ENCODE measurements at places on chromosomes 3 and 15.

GRCh38 chr3:129654131-129654530 lies 47.7 kb upstream of the PLXND1 start:
- DNase-seq: no peak

DNA sequence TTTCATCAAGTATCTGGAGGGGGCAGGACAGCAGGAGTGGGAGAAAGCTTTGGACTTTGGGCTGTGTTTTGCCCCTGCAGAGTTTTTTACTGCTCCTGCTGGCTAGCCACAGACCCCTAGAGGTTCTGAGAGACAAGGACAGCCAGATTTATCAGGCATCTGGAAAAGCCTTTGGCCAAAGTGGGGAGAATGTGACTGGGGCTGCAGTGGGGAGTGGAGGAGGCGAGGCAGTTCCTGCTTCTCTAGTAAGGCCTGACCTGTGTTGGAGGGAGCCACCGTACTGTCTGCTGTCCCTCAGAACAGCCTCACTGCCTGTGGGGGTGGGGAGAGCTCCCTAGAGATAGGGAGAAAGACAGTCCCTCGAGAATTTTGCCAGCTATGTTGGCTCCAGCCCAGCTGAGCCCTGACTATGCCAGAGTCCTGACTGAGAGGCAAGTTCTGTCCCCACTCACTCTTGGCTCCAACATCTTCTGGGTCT lies 2.2 kb downstream of the ALPK3 start:
- no peak for DNase-seq

DNA sequence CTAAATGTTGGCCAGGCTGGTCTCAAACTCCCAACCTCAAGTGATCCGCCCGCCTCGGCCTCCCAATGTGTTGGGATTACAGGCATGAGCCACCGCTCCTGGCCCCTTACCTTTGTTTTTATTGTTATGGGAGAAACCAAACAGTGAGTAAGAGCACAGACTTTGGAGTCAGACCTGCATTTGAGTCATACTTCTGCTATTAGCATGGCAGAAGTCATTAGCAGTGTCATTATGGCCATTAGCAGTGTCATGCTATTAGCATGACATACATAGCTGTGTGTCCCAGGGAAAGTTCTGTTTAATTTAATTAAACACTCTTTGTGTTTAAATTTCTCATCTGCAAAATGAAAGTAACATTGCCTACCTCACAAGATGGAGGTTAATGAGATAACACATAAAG lies 54.8 kb downstream of the SQOR start:
- no peak for DNase-seq

- no peak for DNase-seq
Observed at GRCh38 chr3:13080591-13080990, 7.4 kb upstream of the IQSEC1 start.

GRCh38 chr3:123352134-123352554 lies 96.7 kb downstream of the ADCY5 start:
- no peak for DNase-seq

DNA sequence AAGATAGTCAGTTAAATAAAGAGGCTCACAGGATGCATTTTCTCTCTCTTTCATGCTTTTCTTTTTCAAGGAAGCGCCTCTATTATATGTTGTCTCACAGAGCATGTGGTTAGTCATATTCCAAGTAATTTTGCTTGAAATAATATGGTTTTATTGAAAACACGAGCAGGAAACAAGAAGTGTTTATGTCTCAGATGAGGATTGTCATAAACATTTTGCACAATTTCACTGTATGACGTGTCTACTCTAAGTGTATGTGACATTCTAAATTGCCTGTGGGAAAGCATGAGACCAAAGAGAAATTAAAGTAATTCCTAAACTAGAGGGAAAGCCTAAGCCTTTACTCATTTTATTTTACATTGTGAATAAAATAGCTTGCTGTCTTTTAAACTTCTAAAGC lies 818.6 kb downstream of the EPHA3 start:
- DNase-seq: no peak

GRCh38 chr15:57494581-57494980 lies 97.1 kb upstream of the MYZAP start:
- DNase-seq: no peak

DNA sequence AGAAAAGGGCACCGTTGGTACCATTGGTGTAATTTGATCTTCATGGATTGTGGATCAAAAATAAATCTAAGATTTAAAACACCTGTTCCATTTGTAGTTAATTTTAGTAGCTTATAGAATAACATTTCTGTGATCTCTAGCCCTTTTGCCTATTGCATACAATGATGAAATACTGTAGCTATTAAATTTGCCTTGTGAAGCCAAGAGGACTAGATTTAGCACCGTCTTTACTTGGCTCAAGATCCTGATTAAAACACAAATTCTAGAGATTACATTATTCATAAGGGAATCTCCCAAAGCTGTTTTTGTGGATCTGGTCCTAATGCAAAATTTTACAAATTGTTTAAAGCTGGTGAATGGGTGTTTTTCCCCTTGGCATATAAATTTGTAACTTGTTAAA lies 8.2 kb downstream of the TBC1D23 start:
- no peak for DNase-seq

DNA sequence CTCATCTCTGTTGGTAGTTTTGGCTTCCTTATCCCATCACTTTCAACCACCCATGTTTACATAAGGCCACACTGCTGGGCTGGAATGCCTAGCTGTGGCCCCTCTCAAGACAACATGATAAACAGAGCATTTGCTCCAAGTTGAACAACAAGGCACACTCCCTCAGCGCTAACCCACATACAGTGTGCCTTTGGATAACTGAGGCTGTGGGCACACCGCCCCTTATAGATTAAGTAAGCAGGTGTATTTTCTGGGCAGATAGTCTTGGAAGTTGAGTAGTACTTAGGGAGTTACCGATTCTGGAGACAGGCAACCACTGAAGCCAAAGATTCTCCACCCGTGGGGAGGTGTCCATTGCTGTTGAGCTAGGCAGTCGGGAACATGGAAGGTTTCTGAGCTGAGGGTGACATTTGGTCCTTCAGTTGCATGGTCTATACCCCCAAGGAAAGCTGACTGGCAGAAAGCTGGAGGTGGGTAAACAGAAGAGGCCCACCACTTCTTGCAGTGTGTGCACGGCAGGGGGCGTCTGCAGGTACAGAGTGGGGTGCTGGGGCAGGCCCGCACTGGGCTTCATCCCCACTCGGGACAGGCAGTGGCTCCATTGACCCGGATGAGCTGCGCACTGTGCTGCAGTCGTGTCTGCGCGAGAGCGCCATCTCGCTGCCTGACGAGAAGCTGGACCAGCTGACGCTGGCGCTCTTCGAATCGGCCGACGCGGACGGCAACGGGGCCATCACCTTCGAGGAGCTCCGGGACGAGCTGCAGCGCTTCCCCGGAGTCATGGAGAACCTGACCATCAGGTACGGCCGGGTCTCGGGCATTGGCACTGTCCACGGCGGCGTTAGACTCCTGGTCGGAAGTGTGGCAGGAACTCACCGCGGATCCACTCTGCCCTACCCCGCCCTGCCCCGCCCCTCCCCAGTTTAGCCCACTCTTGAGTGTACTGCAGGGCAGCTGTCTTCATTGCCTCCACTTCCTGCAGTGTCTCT lies 16.8 kb downstream of the NOX5 start:
- peak; percentile 63 for DNase-seq

GRCh38 chr15:69597061-69597592 lies 144.5 kb downstream of the RPLP1 start:
- peak; percentile 10 for DNase-seq

DNA sequence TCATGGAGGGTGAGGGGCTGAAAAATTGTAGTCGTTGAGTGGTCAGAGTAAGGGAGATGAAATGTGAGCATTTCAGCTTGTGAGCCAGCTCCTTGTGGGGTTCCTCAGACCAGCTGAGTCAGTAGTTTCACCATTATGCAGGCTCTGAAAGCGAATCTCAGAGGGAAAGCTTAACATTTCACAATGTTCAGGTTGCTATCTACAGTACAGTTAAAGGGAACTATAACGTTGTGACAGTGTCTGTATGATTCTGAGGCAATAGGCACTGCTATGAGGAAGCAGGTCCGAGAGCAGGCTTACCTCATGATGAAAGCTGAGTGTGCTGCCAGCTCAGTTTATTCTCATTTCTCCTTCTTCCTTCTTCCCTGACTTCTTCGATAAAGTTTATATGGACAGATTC lies 469.6 kb downstream of the EDEM1 start:
- no peak for DNase-seq

DNA sequence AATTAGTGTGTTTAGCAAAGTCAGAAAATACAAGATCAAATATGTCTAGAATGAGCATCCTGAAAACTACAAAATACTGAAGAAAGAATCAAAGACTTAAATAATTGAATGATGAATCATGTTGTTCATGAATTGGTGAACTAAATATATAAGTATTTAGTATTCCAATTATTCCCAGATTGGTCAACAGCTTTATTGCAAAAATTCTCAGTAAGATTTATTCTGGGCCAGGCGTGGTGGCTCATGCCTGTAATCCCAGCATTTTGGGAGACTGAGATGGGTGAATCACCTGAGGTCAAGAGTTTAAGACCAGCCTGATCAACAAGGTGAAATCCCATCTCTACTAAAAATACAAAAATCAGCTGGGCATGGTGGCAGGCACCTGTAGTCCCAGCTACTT lies 250.0 kb upstream of the NECTIN3 start:
- DNase-seq: no peak

DNA sequence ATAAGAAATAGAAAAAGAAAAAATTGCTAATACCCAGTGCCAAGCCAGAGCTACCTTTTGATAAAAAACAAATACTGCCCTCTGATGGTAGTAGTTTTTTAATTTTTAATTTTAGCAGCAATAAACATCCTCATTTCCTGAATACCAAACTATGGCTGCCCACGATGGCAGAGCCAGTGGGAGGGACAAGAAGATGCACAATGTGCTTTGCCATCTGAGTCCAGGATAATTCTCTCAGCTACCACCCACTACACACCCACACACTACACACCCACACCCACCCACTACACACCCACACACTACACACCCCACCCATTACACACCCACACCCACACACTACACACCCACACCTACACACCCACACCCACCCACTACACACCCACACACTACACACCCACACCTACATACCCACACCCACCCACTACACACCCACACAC lies 17.8 kb downstream of the CEP19 start:
- peak; percentile 29 for DNase-seq

DNA sequence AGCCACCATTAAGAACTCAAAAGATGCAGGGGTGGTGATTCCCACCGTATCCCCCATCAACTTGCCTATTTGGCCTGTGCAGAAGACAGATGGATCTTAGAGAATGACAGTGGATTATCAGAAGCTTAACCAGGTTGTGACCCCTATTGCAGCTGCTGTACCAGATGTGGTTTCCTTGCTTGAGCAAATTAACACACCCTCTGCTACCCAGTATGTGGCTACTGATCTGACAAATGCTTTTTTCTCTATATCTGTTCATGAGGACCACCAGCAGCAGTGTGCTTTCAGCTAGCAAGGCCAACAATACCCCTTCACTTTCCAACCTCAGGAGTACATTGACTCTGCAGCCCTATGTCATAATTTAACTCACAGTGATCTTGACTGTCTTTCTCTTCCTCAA lies 8.6 kb upstream of the MCF2L2 start:
- DNase-seq: no peak

DNA sequence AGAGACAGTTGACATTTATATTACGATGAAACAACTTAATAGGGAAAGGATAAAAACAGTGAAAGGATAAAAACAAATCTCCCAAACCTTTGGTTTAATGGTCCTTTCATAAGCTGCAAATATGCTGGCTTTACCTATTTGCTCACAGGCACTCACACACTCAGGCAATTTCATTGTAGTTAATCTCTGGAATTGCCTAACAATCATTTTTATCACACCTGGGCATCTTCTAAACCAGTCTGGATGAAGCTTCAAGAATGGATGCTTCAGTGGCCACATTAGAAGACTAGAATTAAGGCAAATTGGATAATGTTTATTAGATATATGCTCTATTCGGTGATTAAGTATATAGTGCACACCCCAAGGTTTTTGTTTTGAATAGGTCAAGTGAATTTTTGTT lies 13.5 kb downstream of the OSBPL10 start:
- DNase-seq: no peak

- DNase-seq: peak; percentile 39
Observed at GRCh38 chr3:189530822-189531221, 100.4 kb upstream of the TP63 start.

DNA sequence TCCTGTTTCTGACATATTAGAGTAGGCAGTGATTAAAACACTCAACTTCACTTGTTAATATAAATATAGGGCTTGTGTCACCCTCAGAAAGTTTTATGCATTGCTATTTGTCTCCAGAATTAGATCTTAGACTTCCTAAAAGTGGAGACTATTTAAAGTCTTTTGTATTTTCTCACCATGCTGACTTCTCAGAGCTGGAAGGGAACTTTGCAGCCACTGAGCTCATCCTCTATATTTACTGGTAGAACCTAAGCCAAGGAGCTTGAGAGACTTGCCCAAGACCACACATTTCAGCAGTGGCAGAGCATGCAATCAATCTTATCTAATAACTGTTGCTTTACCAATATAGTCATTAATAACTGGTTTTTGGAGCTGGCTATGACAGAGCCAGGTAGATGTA lies 53.2 kb downstream of the STAC start:
- DNase-seq: no peak
